Fibroblast of skin of left biceps (primary cell): ENCODE measurements at places on chromosomes 7 and 10.
A peak's percentile ranks its signal among the peaks of the same experiment; 100 is the strongest.

- DNase-seq: no peak
Observed at GRCh38 chr10:18140149-18140956, at the start of gene CACNB2. Gene CACNB2, plus strand, starts transcription at chr10:18140424.

- DNase-seq: no peak
Observed at GRCh38 chr7:134701272-134701671, 54.6 kb downstream of the BPGM start.

GRCh38 chr10:124911124-124912067, 30.5 kb upstream of the ZRANB1 start:
- DNase-seq: peak; percentile 21

- DNase-seq: no peak
Observed at GRCh38 chr10:20040012-20040411, 223.8 kb downstream of the PLXDC2 start.

DNA sequence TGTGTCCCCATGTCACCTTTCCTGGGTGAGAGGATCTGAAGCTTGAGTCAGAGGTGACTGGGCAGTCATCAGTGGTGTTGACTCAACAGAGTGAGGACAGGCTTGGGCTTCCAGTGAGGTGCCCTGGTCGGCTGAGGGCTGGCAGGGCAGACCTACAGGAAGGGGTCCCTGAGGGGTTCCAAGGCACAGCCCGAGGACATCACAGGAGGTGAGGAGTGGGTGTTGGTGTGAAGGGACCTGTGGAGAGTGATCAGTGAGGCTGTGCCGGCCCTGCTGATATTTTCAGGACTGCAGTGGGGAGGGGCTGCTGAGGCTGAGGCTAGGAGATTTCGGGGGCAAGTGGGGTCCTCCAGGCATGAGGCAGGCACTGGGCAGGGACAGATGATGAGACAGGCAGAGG, 545.5 kb downstream of the TCERG1L start:
- no peak for DNase-seq

GRCh38 chr10:124649214-124649613, 95.0 kb downstream of the FAM53B start:
- no peak for DNase-seq
